NCI-H226 (cell line): ENCODE measurements at places on chromosomes 2 and 18.

GRCh38 chr18:27719680-27720079 lies 457.2 kb downstream of the CDH2 start:
- no peak for DNase-seq

DNA sequence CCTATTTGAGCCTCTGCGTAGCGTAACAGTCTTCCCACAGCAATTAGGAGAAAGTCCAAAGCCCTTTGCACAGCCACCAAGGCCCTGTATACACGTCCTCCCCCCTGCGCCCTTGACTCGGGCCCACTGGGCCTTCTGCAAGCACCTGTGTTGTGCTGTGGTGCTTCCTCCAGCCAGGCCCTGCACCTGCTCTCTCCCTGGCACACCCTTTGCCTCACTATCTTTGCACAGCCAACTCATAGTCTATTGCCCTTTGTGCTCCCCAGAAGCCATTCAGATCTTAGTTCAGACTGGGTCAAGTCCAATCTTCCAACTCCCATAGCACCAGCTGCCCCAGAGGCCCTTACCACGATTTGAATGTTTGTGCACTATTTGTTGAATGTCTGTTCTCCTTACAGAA lies 271.6 kb upstream of the MGAT5 start:
- DNase-seq: no peak

- DNase-seq: no peak
These were observed 14.1 kb downstream of the CRIM1 start for GRCh38 chr2:36369716-36370115.

GRCh38 chr2:20411361-20411894 lies 35.4 kb upstream of the RHOB start:
- peak; percentile 59 for DNase-seq

- DNase-seq: no peak
These were observed 6.4 kb upstream of the TNS1 start for GRCh38 chr2:218009231-218009630.

DNA sequence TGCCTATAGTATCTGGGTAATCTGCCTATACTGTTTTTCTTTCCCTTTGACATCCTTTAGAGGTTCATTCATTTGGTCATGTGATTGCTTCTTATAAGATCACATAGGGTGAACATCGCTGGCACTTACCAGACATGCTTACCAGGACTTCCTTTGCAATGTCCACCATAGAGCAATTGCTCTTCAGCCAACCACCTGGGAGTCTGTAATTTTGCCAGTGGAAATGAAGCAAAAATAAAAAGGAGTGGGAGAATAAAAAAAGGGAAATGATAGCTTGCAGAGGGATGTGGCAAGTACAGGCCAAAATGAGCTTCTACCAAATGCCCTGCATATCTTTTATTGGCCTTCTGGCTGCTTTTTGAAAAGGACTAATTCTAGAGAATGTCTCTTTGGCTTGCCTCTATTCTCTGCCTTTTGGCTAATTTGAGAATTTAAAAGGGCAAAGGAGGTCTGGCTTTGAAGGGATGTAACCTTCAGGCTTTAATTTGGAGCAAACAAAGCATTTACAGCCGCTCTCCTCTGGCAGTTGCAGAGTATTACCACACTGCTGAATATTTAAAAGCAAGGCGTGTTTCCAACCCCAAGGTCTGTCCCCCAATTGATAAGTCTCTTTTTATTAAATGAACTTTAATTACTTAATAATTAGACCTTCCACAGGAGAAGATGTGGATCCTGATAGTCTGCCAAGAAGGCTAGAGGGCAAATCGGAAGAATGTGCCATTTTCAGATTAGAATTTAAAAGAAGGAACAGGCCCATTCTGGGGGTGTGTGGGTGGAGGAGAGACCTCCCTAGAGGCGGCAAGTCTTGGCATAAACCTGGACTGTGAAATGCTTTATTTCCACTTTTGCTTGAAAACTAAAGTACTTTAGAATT lies 557.9 kb downstream of the DCC start:
- no peak for DNase-seq
